Effector memory CD8-positive, alpha-beta T cell (primary cell): ENCODE measurements at places on chromosomes 16 and 17.

- no peak for DNase-seq
Measured at GRCh38 chr16:14133907-14134306, 62.8 kb downstream of the MRTFB start.

- no peak for DNase-seq
Measured at GRCh38 chr16:12547608-12547922, 256.1 kb downstream of the CPPED1 start.

- no peak for DNase-seq
Measured at GRCh38 chr16:86626966-86627365, 48.6 kb downstream of the FOXL1 start.

GRCh38 chr17:69344939-69345338, 18.0 kb upstream of the ABCA5 start:
- no peak for DNase-seq
